Stomach (tissue), 19 donors: ENCODE measurements at places on chromosomes 16 and 17. TPM values are rescaled to one million over a fixed set of nuclear protein-coding genes. Genes with fewer than 3 reads are reported as not detected.

TCAP gene
- 0.92 TPM for total RNA-seq

DNA sequence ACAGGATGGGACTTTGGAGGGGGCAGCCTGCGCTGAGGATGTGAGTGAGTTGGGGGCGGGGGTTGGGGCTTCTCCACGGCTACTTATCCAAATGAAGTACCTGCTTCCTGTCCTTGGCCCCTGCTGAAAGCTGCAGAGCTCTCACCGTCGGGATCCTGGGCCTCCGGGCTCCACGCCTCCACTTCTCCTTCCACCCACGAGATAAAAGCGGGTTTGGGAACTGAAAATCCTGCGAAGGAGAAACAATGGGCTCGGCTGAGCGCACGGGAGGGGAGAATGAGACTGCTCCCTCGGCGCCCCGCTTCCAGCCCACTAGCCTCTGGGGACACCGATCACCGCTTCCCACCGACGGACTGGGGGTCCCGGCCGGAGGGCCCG lies 486 bp downstream of the ZNF785 start:
- no peak for DNase-seq

DNA sequence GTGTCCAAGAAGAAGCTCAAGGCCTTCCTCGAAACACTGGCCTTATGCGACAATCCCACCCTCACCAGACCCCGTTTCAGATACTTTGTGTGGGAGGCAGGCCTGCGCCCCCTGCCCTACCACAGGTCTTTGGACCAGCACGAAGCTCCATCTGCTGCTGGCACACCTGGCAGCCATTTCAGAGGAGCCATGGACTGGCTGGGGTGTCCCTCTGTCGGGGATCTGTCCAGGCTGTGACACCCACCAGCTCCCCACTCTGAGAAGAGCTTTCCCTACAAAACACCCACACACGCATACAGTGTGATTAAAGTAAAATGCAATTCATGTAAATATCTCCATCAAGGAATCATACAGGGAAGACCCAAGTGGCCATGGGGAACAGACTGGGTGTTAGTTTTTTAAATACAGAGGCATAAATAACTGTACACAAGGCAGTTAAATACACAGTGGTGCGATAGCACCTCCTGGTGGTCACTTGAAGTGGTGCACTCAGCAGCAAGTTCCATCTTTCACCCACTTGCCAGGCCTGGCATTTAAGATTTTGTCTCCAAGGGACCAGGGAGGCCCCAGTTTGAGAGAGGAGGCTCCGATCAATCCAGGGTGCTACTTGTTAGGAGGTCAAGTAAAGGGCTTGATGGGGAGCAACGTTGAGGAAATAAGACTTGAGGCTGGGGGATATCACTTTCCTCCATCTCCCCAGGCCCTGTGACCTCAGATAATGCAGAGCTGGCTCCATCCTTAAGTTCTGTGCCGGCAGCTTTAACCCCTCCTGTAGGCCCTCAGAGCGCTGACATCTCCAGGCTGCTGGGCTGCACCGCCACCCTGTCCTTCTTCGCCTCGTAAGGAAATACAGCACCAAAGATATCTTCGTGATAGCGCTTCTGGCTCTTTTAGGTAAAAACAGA lies 43.6 kb downstream of the NOS2 start:
- peak; percentile 74 for DNase-seq

DNA sequence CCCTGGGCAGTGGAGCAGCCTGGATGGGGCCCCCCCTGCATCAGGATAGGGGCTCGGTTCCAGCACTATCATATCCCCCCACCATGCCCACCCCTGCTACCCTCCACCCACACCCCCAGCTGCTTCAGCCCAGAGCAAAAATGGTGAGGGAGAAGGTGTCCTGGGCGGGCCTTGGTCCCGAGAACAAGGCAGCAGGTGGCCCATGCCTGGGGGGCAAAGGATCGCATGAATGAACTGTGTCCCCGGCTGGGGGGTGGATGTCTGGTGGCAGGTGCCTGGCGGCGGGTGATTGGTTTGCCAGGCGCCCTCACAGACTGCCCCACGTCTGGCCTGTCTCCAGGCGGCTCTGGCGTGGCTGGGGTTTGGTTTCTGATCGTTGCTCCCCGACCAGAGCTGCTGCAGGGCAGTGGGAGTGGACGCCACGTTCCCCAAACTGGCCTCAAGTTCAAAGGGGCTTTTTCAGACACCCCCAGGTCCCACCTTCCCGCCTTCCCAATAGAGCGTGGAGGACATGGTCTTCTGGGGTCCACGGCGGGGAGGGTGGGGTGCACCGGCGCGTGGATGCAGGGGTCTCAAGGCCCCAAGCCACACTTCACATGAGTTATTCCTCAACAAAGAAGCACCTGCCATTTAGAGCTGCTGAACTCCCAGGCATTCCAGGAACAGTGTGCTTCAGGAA lies 12.6 kb downstream of the UTS2R start:
- no peak for DNase-seq

- DNase-seq = no peak
These were observed 1.1 kb downstream of the CCL13 start for GRCh38 chr17:34357398-34357797.

DNA sequence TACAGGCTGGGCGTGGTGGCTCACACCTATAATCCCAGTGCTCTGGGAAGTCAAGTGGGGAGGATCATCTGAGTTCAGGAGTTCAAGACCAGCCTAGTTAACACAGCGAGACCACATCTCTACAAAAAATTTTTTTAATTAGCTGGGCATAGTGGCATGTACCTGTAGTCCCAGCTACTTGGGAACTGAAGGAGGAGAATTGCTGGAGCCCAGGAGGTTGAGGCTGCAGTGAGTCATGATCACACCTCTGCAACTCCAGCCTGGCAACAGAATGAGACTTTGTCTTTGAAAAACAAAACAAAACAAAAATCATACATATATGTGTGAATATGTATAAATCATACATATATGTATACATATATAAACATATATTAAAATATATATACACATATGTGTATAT lies 54.1 kb upstream of the MARCHF10 start:
- no peak for DNase-seq

DNA sequence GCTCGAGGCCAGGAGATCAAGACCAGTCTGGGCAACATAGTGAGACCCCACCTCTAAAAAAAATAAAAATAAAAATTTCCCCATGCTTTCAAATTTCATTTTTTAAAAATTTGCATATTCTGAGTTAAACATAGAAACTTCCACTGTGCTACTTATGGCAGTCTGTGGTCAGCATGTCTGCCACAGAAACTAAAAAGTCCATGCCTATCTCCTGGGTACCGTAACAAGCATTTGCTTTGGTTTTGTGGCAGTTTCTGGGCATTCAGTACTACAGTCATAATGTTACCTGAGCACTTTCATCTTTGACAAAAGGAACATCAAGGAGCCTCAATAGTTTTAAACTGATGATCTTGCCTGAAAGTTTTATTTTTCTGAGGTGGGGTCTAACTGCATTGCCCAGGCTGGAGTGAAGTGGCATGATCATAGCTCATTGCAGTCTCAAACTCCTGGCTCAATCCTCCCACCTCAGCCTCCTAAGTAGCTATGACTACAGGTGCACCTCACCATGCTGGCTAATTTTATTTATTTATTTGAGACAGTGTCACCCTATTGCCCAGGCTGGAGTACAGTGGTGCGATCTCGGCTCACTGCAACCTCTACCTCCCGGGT lies 13.2 kb upstream of the ITGA2B start:
- no peak for DNase-seq

RPRML gene
- total RNA-seq = not detected

DNA sequence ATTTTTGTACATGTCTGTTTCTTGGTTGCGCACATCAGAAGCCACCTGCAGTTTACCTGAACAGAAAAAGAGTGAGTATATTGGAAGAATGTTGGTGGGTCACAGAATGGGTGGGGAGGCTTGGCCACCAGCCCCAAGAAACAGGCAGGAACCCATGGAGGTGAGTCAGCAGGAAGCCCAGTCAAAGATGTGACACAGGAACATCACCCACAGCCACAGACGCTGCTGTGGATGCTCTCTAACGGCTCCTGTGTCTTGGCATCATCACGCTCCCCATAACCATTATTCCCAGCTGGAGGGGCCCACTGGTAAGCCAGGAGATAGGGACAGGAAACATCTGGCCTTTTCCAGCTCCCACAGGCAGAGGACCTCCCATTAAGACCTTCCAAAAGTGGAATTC lies 94.0 kb upstream of the WSB1 start:
- no peak for DNase-seq

DNA sequence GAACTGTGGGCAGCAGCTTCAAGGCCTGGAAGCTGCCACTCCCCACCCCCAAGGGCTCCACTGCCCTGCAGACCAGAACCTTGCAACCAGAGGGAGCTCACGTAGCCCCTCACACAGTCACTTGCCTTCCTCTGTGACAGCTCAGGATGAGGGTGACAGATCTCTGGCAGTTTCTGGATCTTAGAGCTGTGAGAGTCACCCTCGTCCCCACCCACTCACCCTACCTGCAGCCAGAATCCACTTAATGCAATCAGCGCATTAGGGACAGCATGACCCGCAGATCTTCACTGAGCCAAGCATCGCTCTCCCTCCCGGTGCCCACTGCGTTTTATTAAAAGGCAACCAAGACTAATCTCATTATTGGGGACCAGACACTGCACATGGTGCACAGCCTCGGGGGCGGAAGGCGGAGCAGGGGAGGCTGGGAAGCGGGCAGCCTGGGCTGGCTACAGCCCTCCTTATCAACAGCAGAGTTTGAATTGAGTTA lies 3.5 kb downstream of the CYB561 start:
- peak; percentile 41 for DNase-seq

GRCh38 chr16:2061023-2061422 lies 13.2 kb downstream of the TSC2 start:
- no peak for DNase-seq

SEPHS2 gene
- total RNA-seq = 33.5 TPM

- DNase-seq = no peak
These were observed 973 bp upstream of the IL4R start for GRCh38 chr16:27312580-27313421.

DNA sequence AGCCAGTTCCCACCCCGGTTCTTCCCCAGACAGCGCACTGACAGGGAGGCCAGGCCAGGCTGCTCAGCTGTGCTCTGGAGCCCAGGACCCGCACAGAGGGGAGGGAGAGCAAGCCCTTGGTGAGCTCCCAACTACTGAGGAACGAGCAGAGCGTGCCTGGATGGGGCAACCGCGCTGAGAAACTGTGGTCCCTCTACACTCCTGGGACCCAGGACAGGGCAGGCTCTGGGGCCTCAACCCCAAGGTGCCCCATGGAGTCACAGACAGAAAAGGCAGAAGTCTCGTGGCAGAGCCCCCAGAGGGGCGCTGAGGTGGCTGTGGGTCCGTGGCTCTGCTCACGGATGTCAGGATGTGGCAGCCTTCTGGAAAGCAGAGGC lies 16.3 kb downstream of the SLX4 start:
- DNase-seq = no peak

OTOP3 gene
- total RNA-seq = not detected

GRCh38 chr16:15704545-15704987 lies 54.5 kb downstream of the NDE1 start:
- peak; percentile 82 for DNase-seq

DNA sequence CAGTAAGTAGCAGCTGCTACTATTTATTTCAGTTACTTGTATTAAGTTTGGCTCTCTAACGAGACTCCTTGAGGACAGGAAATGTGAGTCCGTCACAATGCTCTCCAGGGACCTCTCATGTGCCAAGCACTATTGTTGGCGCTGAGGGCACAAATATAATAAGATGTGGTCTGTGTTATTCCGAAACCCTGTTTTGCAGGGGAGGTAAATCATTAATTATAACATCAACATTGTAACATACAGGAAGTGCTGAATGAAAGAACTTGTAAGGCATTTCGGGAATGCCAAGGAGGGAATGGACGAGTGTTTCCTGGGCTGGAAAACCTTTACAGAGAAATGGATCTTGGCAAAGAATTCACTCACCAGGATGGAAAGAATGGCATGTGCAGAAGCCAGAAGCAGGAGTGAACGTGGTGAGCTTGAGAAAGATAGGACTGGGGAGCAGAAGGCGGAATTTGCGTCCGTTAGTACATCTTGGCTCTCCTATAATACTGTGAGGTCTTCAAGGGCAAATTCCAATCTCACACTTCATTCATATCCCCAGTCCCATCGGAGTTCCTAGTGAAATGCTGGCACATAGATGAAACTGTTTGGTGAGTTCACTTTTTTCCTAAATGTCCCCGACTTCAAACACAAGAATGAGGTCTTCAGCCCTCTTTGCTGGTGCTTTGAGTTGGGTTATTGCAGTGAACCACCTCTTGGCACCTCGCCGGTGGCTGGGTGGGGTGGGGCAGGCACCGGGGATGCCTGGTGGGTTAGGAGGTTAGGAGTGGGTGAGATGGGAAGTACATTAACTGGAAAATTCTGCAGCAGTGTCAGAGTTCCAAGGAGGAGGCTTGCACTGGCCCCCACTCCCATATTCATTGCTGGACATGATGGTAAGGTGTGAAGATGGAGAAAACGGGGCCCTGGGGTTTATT lies 11.5 kb downstream of the TAC4 start:
- DNase-seq = peak; percentile 67

GRCh38 chr17:46962374-46962790 lies 16.7 kb downstream of the RPRML start:
- no peak for DNase-seq

DNA sequence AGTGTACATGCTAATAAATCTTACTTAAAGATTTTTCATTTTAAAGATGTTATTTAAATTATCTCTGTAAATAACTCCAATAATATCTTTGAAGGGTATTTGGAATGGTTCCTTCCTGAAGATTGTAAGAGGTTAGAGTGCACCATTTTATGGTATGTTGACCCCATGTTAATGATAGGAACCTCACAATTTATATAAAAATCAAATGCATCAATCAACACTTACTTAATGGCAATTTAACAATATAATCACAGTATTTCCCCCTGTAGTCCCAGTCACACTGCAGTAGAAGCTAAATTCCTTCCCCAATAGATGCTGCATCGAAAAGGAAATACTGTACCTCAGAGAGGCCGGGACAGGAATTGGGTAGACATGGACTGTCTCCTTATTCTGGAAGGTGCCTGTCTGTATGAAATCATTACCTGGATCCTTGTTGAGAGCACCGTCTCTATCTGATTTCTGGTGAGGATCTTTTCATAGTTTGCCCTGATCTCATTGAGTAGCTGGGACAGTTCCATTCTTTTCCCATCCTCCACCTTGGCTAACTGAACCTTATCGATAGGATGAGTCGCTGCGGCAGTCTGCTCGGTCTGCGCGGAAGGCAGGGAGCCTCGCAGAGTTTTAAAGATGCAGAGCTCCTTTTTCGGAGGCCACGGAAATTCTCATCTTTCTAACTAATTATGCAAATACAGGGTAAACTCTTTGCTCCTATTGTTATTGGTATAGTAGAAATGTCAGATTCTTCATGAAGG lies at the start of gene KRT222:
Gene KRT222, minus strand, starts transcription at position 596 of the 752 bp plus-strand sequence. Its CDS starts 78 bp downstream, at position 518.
- no peak for DNase-seq
